ENCODE measurements at places on chromosomes 12 and 14.

DNA sequence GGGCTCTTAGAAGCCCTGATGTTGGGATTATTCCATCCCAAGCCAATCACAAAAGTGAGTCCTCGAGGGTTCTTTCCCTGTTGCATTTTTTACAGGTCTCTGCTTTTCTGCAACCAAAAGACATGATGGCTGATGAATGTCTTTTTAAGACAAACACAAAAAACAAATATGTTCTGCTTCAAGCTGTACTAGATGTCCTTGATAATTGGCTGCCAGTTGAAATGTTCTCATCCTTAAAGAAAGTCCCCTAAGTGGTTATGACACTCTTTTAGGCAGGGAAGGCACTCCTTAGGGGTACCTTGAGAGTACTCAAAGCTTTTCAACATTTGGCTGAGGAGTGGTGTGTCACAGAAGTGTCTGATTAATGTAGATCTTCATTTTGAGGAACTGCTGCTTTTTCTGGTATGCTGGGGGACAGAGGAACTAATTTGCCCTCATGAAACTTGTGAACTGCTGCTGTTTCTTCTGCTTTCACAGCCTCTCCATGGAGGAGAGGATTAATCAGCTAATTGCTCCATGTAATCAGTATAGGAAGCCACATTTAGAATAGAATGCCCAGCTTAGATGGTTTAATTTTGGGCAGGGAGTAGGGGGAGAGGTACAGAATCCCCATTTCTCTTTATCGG lies 22.8 kb upstream of the IGF1 start:
- ATAC-seq = no peak

DNA sequence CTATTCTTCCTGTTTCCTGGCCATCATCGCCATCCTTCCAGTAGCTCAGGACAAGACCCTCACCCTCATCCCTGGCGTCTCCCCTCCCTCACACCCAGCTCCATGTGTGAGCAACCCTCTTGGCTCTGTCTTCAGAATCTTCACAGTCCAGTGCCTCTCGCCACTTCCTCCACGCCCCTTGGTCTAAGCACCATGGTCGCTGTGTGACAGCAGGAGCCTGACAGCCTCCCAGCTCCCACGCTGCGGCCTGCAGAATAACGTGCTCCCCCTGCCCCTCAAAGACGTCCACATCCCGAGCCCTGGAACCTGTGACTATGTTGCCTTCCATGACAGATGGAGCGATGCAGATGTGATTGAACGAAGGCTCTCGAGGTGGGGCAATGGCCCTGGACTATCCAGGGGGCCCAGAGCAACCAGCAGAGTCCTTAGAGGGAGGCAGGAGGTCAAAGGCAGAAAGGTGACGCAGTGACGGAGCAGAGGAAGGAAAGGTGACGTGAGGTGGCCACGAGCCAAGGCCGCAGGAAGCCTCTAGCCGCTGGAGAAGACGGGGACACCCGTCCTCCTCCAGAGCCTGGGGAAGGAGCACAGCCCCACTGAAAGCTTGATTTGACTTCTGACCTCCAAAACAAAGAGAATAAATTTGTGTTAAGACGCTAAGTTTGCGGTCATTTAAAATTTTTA lies 139.8 kb downstream of the CALM1 start:
- ATAC-seq = peak; percentile 66

DNA sequence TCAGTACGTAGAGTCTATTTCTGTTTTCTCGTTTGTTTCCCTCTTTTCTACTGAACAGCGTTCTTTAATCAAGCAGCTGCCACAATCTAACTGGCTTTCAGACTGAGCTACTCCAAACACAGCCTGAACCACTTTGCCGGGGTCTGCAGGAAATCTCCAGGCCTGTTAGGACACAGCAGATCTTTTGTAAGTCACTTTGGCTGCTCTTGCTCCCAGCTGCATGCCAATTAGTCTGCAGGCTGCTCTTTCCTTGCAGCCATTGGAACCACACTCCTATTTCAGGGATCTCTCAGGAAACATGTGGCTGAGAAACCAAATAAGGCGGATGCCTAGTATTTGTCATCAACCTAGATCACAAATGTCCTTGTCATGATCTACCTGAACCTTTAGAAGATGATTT lies 73.6 kb downstream of the TMTC1 start:
- no peak for ATAC-seq

- ATAC-seq = no peak
These were observed 16.4 kb downstream of the BBOF1 start for GRCh38 chr14:74035556-74035955.

DNA sequence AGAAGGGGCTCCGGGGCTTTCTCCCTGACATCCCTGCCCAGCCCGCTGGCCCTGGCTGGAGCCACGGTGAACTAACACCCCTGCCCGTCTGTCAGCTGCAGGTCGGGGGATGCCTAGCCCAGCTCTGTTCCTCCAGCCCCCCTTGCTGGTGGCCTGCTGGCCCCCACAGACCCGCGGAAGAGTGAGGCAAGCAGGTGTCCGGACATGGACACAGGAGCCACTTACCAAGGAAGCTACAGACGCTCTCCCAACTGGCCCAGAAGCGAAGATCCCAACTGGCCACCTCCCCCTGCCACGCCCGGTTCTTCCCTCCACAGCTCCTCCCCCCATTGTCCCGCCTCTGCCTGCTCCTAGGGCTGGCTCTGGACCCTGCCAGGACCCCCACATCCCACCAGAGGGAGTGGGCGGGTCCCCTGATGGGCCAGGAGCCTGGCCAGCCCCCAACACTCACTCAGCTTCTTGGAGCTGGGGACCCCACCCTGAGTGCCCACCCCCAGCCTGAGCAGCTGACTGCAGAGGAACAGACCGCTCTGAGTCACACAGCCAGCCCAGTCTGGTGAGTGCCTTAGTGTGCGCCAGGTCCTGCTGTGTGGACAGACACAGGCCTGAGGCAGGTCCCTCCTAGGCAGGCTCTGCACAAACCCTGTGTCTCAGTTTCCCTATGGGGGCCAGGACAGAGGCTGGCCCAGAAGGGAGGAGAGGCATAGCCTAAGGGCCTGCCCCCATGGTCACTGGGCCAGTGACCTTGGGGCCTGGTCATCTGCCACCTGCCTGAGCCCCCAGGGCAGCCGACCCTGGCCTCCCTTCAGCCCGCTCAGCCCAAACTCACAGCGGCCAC lies 7.7 kb downstream of the AHNAK2 start:
- peak; percentile 39 for ATAC-seq

GRCh38 chr14:105484997-105485393 lies 1.7 kb upstream of the CRIP1 start:
- no peak for ATAC-seq

- ATAC-seq = no peak
These were observed 188.8 kb downstream of the TTC7B start for GRCh38 chr14:90627478-90627877.
